ENCODE measurements at places on chromosomes 3 and 15. TPM values are rescaled to one million over a fixed set of nuclear protein-coding genes. Genes with fewer than 3 reads are reported as not detected.

HCLS1 gene
- 2.5 TPM for total RNA-seq

ADAMTS17 gene
- 3.5 TPM for total RNA-seq

DNA sequence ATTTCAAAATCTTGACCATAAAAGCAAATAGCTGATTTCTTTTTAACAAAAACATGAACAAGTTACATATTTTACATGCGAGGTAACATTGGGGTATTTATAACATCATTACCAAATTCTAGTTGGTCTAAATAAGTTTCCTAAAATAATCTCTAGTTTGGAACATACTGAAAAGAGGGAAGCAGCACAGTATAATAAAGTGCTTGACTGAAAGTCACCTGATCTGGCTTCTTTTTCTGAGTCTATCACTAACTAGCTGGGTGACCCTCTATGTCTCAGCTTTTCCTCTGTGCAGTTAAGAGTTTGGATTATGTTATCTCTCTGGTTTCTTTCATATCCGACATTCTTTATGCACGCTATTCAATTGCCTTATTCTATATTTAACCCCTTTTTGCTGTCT, 19.8 kb upstream of the CNTN4 start:
- H3K4me1 ChIP-seq: no peaks in the 10 kb centered on the region
- no peak for DNase-seq
- no peaks in the 10 kb centered on the region for H3K36me3 ChIP-seq
- no peaks in the 10 kb centered on the region for H3K27me3 ChIP-seq
- H3K4me3 ChIP-seq: no peak overlapping the region

ACTL6A gene
- total RNA-seq: 158 TPM

GOLGA8N gene
- 0.45 TPM for total RNA-seq

CPLX3 gene
- total RNA-seq: 0.29 TPM

DNA sequence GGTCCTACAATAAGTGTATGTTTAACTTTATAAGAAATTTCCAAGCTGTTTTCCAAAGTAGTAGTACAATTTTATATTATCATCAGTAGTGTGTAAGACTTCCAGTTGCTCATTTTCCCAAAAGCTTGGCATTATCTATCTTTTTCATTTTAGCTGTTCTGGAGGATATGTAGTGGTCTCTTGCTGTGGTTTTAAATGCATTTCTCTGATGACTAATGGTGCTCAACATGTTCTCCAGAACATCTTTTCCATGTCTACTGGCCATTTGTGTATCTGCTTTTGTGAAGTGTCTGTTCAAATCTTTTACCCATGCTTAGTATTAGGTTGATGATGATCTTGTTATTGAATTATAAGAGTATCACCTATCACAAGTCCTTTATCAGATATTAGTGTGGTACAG, 13.3 kb downstream of the BCL2A1 start:
- H3K36me3 ChIP-seq: no peaks in the 10 kb centered on the region
- no peak overlapping the region for H3K4me3 ChIP-seq
- H3K4me1 ChIP-seq: peaks cover 8% of the 10 kb centered on the region
- no peak overlapping the region for H3K27ac ChIP-seq
- no peak for DNase-seq
- H3K27me3 ChIP-seq: no peaks in the 10 kb centered on the region

DNA sequence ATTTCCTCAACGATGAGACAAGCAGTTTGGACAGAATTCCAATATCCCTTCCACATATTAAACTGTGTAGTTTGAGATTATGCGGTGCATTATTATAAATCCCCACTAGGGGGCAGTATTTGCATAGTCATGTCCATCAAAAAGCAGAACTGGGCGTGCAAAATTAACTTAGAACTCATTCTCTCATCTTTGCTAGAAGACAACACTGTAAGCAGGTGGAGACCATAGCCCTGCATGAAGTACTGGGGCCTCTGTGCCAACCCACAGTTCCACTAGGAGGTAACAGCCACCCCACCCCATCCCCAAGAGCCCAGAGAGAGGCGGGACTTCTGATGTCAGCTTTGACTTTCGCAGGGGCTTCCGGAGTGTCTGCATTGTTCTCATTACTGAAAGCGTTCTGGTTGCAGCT, 106.6 kb upstream of the TMC3 start:
- no peaks in the 10 kb centered on the region for H3K36me3 ChIP-seq
- peaks cover 14% of the 10 kb centered on the region for H3K27me3 ChIP-seq
- no peak overlapping the region for H3K27ac ChIP-seq
- no peaks in the 10 kb centered on the region for H3K4me1 ChIP-seq
- DNase-seq: peak; percentile 70

- no peak for DNase-seq
- H3K27me3 ChIP-seq: peaks cover 93% of the 10 kb centered on the region
- peaks cover 8% of the 10 kb centered on the region for H3K4me1 ChIP-seq
- no peaks in the 10 kb centered on the region for H3K36me3 ChIP-seq
- H3K4me3 ChIP-seq: no peak overlapping the region
- H3K27ac ChIP-seq: no peak overlapping the region
These were observed 65.6 kb upstream of the SLC6A1 start for GRCh38 chr3:10926811-10927521.

DNA sequence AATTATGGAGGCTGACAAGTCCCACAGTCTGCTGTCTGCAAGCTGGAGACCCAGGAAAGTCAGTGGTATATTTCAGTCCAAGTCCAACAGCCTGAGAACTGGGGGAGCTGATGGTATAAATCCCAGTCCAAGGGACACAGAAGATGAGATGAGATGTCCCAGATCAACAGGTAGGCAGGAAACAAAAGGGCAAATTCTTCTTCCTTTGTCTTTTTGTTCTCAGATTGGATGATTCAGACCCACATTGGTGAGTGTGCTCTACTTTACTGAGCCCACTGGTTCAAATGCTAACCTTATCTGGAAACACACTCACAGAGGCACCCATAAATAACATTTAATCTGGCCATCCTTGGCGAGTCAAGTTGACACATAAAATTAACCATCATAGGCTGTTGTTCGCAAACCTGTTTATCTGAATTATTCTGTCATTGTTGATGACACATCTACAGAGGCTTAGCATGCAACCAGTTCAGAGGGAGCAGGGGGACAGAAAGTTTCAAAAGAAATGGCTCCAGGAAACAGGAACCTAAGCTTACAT, 62.7 kb upstream of the ITGA11 start:
- no peak for DNase-seq
- H3K4me1 ChIP-seq: no peaks in the 10 kb centered on the region
- peaks cover 79% of the 10 kb centered on the region for H3K27me3 ChIP-seq

DNA sequence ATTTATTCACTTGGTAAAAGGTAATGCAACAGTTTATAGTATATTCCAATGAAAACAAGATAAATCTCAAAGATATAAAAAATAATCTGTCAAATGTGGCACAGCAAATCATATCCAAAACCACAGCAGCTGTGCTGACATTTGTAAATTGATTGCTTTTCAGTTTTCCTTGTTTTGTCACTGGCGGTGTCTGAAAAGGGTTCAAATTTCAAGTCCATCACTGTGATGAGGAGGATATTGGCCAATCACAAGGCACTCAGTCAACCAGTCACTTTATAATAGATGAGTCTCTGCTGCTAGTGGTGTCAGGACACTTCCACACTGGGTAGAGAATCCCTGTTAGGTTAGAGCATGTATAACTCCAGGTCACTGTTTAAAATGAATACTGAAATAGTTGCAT, 154.8 kb downstream of the SLC9A9 start:
- H3K4me1 ChIP-seq: no peaks in the 10 kb centered on the region
- H3K27me3 ChIP-seq: no peaks in the 10 kb centered on the region
- no peak for DNase-seq
- H3K4me3 ChIP-seq: no peak overlapping the region

All from Calu3 (cell line).